ENCODE measurements at places on chromosomes 2 and 18.

DNA sequence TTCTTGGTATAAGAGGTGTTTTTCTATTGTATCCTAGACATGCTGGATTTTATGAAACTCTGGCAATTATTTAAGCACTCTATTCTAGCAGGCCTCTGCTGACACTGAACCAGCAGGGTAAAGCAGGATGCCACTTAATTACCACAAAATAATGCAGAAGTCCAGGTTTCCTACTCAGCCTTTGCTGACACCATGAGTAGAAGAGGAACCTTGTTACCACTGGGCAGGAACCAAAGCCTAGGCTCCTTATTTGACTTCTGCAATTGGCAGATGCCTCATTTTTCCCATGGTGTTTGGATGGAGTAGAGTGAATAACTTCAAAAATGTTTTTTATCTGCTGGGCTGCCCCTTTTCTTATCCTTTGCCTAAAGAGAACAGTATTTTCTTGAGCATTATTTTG is 60.8 kb downstream of the THNSL2 start:
- DNase-seq = no peak

- DNase-seq = no peak
Measured at GRCh38 chr18:73826098-73826497, 321.5 kb downstream of the FBXO15 start.

- DNase-seq = no peak
Measured at GRCh38 chr18:31436825-31437224, 10.7 kb upstream of the DSG3 start.

- DNase-seq = no peak
Measured at GRCh38 chr18:58758606-58759005, 87.3 kb downstream of the MALT1 start.
